RWPE1 (cell line): ENCODE measurements at places on chromosomes 6 and 20.

- DNase-seq: no peak
Measured at GRCh38 chr6:166257911-166258318, 50.3 kb downstream of the PRR18 start.

DNA sequence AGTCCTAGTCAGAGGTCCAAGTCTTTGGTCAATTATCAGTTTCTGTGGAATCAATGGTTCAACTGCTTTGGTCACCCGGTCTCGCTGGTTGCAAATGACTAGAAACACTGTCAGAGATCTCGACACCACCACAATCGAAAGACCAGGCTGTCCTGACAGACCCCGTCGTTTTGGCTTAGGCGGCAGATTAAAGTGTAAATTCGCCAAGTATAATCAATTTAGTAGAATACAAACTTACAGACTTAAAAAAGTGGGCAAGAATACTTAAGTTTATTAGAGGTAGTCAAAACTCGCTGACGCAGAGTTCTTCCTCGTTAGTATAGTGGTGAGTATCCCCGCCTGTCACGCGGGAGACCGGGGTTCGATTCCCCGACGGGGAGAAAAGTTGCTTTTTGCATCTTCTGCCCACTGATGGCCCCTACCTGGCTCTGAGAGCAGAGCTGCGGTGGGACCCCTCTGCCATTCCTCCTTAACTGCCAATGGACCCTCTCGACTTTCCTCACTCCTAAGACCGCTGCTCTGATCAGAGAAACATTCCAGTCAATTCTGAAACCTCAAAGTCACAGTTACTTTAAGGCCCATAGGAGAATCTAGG, 30.6 kb upstream of the ZNF184 start:
- peak; percentile 17 for DNase-seq

GRCh38 chr20:37359331-37359730, 13.4 kb downstream of the SRC start:
- no peak for DNase-seq

DNA sequence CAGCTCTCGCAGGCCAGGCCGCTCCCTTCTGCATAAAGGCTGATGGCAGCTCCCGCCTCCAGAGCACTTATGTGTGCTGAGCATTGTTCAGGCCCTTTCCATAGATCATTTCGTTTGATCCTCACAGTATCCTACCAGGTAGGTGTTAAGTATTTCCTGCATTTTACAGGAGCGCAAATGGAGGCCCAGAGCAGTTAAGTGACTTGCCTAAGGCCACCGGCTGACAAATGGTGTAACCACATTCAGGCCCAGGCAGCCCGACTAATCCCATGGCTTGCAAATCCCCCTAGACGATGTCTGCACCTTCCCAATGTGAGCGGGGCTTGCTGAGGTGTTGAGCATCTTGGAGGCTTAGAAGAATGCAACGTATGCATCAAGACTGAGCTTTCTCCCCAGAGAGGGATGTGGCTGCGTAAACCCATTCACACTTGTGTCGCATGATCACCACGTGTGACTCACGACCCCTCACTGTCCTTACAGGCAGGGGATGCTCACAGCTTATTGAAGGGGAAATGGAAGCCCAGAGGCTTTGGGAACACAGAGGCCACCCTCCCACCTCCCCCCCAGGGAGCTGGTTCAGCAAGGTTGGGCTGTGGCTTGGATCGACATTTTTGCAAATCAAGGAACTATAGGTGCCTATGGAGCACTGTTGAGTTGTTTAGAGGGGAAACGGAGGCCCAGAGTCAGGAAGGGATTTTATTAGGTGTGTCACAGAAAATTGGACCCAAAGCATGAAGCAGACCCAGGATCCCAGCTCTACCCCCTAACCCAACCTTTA, 7.0 kb downstream of the BPIFB2 start:
- no peak for DNase-seq

DNA sequence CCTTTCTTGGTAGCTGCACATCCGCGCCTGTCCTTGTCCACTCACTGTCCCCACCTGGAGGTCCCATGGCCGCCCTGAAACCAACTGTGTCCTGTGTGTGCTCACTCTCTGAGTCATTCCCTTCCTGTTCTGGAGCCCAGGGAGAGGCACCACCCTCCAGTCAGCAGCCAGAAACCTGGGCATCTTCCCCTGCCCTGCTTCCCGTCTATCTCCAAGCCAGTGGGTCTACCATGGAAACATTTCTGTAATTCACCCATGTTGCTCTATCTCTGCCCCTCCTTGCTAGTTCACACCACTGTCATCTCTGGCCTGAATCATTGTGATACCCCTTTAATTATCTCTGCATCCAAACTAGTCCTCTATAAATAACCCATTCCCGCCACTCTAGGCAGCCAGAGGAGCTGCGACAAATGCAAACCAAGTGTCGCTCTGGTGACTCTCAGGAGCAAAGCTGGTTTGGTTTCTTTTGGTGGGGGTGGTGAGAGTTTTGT, 28.8 kb upstream of the SYNJ2 start:
- DNase-seq: no peak

DNA sequence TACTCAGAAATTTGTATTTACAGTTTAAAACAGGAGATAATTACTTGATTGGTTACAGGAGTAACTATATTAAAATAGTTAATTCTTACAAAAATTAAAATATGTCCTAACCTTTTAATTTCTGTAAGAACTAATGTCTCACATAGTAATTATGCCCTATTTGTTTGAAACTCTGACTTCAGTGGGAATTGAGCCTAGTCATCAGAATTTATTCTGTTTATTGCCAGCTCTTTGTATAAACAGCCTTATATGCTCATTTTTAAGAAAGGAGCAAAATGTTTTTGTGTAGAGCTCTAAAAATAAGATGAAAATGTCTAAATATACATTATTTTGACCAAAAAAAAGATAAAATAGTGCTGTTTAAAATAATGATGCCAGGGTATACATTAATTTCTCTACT, 21.5 kb downstream of the TRMT11 start:
- no peak for DNase-seq
